ENCODE measurements at places on chromosomes 3 and 15.

DNA sequence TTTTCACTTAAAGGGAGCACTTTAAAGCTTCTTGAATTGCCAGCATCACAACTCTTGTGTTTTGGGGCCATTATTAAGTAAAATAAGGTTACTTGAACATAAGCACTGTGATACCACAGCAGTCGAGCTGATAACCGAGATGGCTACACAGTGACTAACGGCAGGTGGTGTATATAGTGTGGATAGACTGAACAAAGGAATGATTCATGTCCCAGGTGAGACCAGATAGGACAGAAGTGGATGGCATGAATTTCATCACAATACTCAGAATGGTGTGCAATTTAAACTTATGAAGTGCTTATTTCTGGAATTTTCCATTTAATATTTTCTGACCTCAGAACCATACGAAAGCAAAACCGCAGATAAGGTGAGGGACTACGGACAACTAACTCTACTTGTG lies 40.2 kb downstream of the PBRM1 start:
- DNase-seq: no peak

- DNase-seq: no peak
Observed at GRCh38 chr15:69786136-69786701, 311.5 kb downstream of the TLE3 start.

DNA sequence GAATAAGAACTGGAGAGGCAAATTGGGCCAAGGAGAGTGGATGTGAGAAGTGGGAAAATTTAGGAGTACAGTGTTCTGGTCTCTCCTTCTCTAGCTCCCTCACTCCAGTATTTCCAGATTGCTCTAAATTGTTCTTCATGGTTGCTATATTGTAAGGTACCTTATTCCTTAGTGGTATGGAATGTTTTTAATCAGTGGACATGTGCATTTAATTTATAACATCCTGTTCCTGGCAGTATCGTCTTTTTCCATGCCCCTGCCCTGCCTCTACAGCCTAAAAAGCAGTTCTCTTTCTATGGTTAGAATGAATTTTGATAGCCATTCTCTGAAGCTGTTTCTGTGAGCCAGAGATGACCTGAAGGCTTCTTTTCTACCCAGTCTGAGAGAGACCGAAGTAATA lies 180.5 kb downstream of the TCF12 start:
- DNase-seq: no peak

DNA sequence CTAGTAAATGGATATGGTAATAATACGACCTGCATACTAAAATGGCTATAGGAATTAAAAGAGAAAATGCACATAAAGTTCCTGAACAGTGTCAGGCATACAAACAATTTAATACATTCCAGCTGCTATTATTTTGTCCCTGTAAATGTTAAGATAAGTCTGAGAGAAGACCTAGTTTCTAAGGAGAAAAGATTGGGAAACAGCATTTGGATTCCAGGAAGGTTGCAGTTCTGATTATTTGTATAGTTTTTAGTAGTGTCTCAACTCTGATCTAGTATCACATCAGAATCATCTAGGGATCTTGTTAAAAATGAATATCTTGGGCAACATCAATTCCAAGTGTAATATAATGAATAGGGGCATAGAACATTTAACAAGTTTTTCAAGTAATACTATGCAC lies 905.7 kb downstream of the NSUN3 start:
- no peak for DNase-seq

- DNase-seq: no peak
Observed at GRCh38 chr15:93362821-93363220, 273.8 kb upstream of the RGMA start.

DNA sequence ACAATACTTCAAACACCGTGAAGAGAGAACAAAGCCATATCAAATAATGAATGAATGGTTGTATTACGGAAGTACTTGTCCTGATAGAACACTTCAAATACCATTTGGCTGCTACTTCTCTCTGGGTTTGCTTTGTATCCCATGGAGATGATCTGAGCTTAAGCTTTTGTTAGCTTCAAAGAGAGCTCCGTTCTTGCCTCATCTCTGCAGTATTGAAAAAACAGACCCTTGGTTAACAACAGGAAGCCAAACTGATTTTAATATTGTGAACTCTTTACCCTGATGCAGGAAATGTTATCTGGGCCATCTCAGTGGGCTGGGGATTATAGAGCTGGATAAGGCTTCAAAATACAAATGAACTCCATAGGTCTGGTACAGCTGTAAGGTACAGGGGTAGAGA lies 101.0 kb downstream of the CHL1 start:
- no peak for DNase-seq

DNA sequence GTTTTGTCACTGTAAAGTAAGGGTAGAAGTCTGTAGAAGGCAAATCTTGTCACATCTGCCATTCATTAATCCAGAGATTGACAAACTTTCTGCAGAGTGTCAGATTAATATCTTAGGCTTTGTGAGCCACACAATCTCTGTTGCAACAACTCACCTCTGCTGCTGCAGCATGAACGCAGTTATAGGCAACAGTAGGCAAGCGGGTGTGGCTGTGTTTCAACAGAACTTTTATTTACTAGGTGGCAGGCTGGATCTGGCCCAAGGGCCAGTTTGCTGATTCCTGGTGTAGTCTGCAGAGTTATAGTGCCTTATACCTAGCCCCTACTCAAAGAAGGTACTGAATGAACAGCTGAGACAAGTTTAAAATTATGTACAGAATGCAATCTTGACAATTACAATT lies 396.7 kb downstream of the FOXP1 start:
- no peak for DNase-seq

GRCh38 chr3:13690636-13691035 lies 141.7 kb downstream of the FBLN2 start:
- DNase-seq: no peak

DNA sequence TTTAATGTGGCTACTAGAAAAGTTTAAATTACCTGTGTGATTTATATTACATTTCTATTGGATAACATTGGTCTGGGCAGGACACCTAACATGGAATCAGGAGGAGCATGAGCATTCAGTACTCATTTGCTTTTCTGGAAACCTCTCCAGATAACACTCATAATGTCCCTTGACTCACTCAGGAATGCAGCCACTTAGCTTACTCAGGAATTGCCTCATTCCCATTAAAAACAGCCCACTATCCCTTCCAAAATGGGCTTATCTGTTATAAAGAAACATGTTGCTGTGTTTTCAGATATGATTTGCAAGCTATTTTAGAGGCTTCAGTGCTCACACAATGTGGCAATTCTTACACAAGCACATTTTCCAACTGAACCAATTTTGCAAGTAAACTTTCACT lies 17.1 kb downstream of the GBE1 start:
- DNase-seq: no peak

DNA sequence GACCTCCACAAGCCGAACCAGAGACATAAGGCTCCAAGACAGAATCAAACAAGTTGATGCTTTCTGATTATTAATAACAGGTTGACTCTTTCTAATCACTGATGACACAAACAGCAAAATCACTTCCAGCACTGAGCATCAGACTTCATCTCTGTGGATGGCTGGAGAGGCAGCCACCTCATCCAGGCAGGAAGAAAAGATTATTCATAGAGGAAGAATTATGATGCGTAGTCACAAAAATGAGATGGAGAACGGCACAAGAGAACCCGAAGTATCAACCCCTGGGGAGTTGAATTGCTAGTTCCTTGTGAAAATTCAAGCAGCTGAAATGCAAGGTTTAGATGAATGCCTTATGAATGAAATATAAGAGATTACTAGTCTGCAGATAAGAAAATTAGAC lies 49.9 kb upstream of the LMCD1 start:
- no peak for DNase-seq

DNA sequence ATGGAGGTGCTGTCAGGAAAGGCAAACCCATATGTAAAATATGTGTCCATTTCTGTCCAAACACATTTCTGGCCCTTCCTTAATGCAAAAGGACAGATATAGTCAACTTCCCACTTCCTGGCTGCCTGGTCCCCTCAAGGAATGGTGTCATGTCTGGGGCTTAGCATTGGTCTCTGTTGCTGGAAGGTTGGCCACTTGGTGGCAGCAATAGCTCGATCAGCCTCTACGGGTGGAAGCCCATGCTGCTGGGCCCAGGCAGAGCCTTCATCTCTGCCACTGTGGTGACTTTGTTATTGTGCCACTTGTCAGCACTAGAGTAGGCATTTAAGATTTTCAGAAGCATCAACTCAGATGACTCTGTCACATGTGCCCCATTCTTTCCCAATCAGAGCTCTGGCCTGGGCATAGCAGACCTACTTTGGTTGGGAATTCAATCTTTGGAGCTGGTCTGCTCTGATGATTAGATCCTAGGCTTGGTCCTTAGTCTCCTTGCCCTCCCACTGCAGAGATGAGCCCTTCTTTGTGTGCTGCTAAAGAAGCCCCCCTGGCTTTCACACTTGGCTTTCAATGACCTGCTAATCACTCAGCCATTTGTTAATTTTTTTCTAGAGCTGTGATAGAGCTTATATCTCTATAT lies 51.0 kb upstream of the SPSB4 start:
- DNase-seq: no peak

DNA sequence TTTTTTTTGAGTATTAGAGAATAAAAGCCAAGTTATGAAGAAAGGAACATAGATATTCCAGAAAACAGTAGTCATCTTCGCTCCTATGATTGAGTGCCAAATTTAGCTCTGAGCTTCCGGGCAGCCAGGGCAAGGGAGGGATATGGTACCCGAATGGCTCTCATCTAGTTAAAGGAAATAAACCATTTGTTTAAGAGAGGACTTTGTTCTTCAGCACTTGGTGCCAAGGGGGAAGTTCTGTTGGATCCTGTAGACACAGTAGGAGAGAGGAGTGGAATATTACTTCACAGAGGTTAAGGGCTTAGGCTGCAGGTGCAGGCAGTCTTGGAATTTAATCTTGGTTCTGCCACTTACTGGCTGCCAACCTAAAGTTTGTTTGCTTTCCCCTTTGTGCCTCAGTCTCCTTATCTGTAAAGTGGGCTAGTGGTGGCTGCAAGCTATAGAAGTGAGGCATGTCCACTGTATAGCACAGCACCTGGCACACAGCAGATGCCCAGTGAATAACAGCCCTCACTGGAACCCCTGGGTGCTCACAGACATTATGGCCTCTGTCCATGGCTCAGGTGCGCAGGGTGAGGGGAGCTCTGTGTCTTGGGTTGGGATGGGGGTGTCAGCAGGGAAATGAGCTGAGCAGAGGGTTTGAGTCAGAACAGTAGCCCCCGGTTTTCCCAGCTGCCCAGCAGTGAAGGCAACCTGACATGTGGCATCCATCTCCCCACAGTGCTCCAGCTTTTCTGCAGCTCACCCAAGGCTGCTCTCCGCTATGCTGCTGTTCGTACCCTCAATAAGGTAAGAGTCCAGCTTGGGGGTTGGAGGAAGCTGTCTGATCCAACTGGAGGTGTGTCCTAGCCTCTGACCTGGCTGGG lies 10.4 kb downstream of the COPG1 start:
- no peak for DNase-seq

GRCh38 chr15:94416820-94417219 lies 185.5 kb downstream of the MCTP2 start:
- no peak for DNase-seq

All from GOT3 (cell line).